ENCODE measurements at places on chromosomes 1 and 21.

GRCh38 chr21:34885125-34885524 lies 164.0 kb downstream of the RUNX1 start:
- no peak for DNase-seq

- no peak for DNase-seq
Measured at GRCh38 chr1:25066256-25066655, 136.2 kb upstream of the RUNX3 start.

GRCh38 chr1:220751111-220751510 lies 3.0 kb downstream of the MTARC2 start:
- no peak for DNase-seq

- DNase-seq = no peak
Measured at GRCh38 chr1:87219141-87219540, 109.5 kb upstream of the LMO4 start.

DNA sequence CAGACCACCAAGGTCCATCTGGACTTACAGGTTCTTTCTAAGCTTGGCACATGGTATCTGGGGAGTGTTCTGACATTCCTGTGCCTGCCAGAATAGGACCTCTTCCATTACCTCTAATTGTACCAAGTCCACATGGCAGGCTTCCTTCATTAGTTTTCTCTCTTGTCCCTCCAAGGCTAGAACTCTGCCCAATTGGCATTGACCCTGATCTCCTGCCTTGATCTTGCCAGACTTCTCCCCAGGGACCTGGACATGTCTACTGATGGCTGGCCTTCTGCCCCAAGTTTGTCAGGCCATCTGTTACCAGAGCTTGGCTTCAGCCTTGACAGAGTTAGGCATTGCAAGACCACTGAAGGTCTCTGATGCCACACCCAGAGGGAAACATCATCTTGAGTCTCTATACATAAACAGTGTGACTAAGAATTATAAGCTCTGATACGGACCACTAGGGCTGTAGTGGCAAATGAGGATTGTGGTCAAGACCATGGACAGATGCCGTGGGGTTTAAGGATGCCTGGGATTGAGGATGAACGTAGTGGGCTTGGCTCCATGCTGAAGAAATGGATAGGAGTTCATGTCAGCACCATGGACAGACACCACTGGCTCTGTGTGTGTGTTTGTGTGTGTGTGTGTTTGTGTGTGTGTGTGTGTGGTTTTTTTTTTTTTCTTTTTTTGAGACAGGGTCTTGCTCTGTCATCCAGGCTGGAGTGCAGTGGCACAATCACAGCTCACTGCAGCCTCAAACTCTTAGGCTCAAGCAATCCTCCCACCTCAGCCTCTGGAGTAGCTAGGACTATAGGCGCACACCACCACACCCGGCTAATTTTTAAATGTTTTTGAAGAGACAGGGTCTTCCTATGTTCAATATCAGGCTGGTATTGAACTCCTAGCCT lies 19.5 kb upstream of the PSMB2 start:
- peak; percentile 61 for DNase-seq

DNA sequence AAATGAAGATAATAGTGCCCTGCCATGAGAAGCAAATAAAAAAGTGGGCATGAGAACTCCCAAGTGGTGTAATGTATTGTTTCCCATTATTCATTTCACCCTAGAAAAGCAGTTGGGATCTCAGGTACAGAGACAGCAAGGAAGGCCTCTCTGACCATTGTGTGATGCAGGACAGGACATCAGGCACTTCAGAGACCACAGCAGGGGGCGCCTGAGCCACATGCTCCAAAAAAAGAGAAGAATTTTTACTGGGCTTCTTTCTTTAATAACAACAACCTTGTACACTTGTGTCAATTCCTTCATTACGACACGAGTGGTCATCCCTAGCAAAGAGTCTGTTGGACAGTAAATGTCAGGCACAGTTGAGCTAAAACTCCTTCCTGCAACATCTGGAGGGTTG lies 533.3 kb downstream of the OMA1 start:
- DNase-seq = no peak

DNA sequence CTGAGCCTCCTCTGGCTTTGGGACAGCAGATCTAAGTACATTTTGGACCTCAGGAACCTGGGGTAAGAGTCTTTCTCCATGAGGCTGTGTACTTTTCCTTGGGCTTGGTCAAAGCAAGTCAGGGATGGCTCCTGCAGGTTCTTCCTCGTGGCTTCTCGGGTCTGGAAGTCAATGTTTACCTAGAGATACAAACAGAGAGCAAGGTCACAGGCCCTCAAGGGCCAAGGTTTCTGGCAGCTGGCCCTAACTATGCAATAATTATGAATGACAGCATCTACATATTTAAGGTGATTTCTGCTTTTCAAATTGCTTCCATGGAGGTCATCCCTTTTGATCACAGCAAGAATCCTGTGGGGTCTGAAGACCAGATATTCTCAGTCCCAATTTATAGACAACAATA lies 37.6 kb downstream of the RGS8 start:
- no peak for DNase-seq

- no peak for DNase-seq
Measured at GRCh38 chr1:32127409-32128198, 19.7 kb downstream of the KPNA6 start.

DNA sequence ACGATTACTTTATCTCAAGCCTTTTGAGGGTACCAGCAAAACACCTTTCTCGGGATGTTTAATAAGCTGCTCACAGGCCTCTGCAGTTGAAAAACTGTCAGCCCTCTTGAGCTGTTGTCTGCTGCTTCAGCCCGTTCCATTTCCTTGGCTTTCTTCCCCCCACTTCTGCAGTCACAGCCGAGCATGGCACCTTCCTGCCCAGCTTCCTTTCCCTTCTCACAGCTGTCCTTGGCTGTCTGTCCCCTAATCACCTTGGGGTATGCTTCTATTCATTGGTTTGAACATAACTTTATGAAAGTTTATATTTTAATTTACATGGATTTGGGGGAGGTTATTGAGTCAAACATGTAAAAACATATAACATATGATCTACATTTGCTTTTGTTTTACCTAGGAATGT lies 6.9 kb upstream of the PROX1 start:
- no peak for DNase-seq

DNA sequence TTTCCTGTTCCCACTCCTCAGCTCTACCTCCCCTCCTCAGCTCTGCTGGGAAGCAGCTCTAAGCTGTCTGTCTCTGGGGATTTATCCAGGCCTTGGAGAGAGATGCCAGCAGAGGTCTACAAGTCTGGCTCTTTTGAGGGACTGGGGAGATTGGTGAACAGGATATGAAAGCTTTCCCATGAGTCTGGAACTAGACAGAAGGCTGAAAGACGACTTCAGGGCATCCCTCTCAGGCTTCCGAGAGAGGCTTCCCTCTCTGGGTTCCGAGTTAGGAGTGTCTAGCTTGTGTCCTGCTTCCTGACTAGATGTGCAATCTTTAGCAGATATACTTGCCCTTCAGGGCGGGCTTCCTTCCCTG lies 733 bp downstream of the TMEM35B start:
- peak; percentile 43 for DNase-seq

Data from fibroblast of skin of right quadriceps (primary cell).